ENCODE measurements at places on chromosomes 5 and 9.

DNA sequence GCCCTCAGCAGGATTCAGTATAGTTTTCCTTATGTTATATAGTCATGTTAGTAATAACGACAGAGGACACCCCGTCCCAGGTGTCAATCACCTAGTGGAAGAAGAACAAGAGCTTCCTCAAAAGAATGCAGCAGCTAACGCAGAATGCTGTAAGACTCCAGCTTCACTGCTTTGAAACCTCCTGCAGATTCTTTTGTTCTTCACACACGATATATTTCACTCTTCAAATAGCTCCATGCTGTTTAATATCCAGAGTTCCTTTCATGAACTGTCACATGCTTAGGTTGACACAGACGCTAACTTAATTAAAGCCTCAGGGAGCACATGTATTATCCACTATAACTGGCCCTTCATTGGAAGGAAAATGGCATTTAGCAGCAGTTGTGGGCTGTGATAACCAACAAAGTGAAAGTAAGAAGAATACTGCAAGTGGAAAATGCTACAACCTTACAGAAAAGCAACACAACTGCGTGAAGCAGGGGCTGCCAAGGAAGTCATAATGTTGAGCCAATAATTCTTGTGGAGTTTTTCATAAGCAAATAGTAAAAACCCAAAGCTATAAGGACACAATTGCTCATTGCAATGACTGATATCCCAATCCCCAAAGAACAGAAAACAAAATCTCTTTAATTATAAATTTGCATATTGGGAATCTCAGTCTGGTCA, 387.5 kb downstream of the PLK2 start:
- DNase-seq = no peak

DNA sequence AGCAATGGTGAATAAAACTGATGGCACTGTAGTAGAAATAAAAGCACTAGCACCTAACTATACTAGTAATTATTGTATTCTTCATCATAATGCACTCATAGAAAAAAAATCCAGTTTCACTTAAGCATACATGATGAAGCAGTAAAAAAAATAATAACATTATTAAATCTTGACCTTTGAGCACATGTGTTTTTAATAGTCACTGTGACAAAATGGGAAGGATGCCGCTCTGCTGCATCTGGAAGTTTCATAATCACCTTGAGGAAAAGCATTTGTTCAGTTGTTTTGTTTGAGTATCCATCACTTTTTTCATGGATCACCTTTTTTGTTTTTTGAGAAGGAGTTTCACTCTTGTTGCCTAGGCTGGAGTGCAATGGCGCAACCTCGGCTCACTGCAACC, 13.2 kb downstream of the OR2K2 start:
- no peak for DNase-seq

DNA sequence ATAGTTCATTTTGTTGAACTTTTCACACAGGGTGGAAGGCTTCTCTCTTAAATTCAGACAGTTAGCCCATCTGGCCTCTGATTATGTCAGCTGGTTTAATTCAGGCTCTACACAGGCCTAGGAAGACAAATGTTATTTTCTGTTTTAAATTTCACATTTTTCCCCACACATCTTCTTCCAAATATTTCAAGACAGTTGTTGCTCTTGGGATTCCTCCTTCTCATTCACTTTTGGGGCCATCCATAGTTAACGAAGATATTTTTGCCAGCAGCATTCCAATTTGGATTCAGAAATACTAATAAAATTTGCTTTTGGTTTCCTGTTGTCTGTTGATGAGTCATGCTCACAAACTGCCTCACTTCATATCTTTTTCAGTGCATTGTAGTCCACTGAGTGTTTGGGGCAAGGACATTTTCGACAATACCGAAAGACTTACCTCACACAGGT, 475.4 kb downstream of the DMAC1 start:
- no peak for DNase-seq

DNA sequence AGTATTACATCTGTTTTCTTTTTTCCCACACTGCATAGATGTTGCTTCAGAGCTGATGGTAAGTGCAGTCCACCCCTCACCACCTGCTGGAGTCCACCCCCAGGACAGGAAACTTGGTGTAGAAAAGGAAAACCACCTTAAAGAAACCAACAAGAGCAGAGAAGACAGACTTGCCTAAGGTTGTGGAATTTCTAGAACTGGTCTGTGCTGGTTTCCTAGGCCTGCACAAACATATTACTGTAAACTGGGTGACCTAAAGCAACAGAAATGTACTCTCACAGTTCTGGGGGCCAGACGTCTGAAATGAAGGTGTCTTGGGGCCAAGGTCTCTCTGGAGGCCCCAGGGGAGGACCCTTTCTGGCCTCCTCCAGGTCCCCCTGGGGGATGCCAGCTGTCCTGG, 293.4 kb upstream of the IRX1 start:
- no peak for DNase-seq

GRCh38 chr5:80189201-80189600, 66.6 kb downstream of the SERINC5 start:
- no peak for DNase-seq

- no peak for DNase-seq
Observed at GRCh38 chr5:40904994-40905306, 4.3 kb upstream of the C7 start.

GRCh38 chr5:159178978-159179377, 30.4 kb downstream of the RNF145 start:
- no peak for DNase-seq

DNA sequence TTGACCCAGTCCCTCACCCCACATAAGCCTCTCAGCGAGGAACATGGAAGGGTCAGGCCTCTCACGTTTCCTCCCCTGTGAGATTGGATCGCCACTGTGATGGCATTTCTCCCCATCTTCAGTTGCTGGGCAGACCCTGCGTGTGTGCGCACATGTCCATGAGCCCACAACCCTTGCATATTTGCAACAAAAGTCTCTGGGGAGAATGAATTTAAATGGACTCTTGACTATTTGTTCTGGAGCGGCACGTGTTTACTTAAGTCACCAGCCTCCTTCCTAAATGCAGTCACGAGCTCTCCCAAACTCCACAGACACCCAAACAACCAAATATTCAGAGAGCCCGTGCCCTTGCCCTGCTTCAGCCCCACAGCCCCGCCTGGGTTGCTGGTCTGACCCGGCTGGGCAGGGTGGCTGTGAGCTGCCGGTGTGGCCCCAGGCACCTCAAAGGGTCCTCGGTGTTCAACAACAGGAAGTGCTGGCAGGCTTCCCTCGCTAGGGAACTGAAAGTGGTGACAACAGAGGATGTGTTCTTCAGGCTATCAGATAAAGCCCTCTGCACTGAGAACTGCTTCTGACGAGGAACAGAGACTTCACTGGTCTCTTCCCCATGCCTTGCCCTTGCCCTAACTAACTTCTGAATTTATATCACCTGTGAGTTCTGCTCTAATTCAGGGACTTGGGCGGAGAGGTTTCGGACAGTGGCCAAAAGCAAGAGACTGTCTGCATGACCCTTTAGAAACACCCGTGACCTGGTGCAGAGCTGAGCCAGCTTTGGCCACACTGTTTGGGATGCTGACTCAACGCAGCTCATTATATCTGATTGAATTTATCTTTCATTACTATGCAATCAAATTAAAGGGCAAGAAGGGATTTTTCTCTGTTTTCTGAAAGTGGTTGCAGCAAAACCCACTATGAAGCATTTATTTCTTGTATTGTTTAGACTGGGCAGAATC, 19.2 kb upstream of the CD180 start:
- peak; percentile 86 for DNase-seq

DNA sequence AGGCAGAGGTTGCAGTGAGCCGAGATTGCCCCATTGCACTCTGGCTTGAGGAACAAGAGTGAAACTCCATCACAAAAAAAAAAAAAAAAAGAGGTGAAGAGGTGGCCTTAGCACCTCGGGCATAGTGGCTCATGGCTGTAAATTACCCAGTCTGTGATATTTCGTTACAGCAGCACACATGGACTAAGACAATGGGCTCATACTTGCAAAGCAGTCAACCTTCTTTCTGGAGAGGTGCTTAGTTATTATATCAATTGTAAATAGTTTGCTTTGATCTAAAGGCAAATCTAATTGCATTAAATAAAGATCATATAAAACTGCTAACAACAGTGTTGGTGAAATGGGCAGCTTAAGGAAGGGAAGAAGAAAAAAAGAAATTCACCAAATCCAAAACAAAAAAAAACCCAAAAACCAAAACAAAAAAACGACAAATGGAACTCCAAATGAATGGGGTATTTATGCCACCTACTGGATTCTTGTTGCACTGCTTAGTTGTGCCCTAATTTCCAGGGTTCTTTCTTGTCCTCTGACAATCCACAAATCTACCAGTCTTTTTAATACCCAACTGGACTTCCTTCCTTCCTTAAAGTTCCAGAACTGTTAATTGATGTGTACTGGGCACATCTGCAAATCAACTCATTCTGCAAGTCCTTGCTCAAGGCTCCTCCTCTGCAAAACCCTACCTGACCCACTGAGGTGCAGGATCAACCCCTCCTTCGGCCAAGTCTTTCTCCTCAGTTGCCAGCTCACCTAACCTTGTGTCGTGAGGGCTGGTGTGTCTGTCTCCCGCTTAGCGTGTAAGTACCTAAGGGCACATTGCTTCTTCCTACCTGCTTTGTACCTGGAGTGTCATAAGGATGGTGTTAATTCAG, 35.0 kb upstream of the DMRT1 start:
- DNase-seq = peak; percentile 2

DNA sequence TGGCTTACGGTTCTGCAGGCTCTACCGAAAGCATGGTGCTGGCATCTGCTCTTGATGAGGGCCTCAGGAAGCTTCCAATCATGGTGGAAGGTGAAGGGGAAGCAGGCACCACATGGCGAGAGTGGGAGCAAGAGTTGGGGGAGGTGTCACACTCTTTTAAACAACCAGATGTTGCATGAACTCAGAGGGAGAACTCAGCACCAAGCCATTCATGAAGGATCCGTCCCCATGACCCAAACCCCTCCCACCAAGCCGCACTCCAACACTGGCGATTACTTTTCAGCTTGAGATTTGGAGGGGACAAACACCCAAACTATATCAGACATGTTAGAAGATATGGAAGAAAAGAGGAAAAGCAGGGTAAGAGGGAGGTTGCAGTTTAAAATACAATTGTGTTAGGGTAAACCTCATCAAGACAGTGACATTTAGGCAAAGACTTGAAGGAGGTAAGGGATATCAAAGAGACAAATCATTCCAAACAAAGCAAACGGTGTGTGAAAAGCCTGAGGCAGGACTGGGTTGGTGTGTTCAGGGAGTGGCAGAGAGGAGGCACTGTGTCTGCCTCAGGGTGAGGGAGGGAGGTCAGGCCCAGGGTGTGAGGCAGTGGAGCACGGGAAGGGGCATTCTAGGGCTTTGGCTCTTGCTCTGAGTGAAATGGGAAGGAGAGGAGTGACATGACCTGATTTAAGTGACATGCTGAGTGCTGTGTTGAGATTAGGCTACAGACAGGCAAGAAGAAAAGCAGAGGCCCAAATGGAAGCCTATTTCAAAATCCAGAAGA, 80.9 kb downstream of the SREK1 start:
- DNase-seq = no peak

DNA sequence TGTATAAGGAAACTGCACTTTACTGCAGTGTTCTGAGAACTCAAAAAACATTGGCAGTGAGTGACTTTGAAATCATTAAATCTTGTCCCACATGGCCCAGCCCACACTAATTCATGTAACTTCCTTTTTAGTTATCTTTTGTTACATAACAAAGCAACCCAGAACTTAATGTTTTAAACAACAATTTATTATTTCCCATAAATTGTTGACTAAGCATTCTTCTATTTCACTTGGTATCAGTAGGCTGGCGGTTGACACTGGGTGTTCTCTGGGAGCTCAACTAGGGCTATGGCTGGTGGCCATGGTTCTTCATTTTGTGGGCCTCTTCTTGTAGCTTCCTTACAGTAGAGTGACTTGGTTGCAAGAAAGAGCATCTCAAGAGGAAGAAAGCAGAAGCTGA, 278.4 kb downstream of the RASEF start:
- DNase-seq = no peak

- DNase-seq = no peak
Observed at GRCh38 chr5:166781737-166782136, 1509.7 kb upstream of the WWC1 start.

DNA sequence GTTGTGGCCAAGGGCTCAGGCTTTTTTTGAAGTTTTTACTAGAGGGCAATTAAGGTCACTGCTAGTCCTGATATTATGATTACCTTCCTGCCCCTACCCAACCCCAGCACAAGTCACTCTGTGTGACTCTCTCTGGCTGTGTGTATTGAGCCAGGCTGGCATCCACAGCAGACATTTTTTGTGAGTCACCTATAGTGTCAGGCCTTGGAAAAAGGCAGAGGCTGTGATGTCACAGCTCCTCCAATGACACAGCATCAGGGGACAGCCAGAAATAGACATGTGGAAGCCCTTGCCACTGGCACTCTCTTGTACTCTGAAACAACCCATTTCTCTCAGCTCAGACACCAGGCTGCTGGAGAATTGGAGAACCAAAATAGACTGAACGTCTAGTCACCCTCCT, 145.4 kb downstream of the NMUR2 start:
- no peak for DNase-seq

DNA sequence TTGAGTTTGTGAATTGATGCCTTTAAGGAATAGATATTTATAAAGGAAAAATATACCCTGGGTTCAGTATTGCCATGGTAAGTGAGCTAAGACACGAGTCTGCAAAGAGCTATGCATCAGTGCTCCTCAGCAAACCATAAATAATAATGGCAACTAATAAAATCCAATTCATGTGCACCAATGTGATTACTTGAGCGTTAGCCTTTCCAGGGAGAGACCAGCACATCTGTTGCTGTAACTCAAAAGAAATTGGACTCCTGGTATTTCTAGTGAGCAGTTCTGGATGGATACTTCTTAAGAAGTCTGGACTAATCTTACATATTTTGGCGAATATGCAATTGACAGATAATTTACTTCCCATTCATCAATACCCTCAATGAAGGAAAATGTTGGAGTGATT, 373.3 kb downstream of the ARHGEF28 start:
- no peak for DNase-seq

DNA sequence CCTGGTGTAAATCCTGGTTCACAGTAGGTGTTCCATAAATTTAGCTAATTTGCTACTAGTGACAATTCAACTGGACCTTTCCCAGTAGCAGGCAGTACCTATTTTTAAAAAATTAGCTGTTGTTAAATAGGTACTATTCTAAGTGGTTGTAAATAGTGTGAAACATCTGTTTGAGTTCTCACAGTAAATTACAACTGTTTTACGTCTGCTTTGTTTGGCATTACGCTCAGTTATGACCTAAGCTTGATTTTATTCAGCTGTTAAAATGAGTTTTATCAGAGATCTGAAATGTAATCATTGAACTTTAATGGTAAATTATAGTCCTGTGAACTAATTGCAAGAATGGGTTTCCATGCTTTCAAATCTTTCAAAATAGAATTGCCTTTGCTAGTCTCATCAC, 93.9 kb downstream of the GPBP1 start:
- DNase-seq = no peak

DNA sequence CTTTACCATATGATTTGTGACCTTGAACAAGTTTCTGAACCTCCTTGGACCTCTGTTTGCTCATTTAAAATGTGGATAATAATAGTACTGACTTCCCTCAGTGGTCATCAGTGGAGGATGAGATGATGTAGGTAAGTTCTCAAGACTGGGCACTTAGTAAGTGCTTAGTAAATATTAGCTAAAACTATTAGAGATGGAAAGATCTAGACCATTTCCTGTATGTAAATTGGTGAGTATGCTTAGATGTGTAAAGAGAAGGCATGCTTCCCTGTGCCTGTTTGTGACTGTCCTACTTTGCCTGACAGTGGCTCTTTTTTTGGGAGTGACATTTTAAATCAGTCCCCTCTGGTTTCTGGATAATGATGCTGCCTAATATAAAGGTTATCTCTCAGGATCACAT, 288.1 kb downstream of the GABRB2 start:
- no peak for DNase-seq
